ENCODE measurements at places on chromosomes 2 and 18.

GRCh38 chr2:168961450-168962229, 60.5 kb downstream of the G6PC2 start:
- peak; percentile 30 for DNase-seq

DNA sequence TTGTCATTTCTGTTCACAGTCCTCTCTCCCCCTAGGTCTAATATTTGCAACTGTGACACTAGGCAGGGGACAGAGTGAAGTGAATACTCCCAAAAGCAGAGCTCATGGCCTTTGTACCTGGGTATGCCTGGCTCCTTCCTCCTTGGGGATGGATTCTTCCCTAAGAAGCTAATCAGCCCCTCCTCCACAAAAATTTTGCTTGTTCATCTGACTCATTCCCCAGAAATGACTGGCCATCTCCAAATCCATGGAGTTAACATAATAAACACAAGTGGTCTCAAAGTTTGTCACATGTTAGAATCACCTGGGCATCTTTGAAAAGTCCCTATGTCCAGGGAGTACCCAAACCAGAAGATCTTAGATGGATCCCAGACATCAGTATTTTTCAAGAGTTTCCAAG, 65.3 kb downstream of the SUCLG1 start:
- DNase-seq, result no peak

DNA sequence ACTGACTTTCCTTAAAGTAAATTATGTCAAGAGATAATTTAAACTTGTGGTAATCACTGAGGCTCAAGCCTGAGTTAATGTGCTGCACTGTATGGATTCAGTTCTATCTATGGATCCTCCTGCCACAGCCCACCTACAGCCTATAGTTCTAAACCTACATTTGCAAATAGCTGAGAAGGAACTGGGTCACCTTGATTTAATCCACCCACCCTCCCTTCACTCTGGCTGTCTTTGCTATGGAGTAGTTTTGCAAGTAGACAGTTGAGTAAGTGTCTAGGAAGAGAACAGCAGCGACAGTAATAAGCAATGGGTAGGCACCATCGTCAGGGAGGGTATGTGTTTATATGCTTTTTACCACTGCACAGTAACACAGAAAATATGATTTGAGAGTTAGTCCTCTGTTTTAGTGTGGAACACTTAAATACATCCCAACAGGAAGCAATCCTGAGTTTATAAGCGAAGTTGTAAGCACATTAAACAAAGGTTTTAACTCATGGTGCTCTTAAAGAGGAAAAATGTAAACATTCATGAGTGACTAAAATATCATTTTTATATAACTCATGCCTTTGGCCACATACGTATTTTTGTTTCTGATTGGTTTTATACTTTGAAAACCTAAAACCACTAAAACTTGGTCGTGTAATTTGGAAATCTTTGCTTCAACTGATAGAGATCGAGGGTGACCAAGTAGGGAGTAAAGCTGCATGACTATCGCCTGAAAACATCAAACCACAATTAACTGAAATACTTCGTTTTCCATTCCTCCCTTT, 36.3 kb upstream of the CHRNA1 start:
- no peak for DNase-seq

GRCh38 chr2:33059471-33060156, 112.9 kb downstream of the LTBP1 start:
- no peak for DNase-seq

DNA sequence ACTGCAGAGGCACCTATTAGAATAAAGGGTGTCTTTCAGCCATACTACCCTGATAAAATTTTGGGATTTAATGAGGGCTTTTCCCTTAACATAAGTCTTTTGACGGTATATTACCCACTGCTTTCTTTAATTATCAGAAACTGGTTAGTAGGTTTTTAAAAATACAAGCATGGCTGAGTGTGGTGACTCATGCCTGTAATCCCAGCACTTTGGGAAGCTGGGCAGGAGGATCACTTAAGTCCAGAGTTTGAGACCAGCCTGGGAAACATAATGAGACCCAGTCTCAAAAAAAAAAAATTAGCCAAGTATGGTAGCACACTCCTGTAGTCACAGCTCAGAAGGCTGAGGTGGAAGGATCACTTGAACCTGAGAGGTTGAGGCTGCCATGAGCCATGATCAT, 16.1 kb downstream of the CPSF3 start:
- no peak for DNase-seq

- no peak for DNase-seq
These were observed 28.6 kb upstream of the TDRD15 start for GRCh38 chr2:21095178-21095577.

DNA sequence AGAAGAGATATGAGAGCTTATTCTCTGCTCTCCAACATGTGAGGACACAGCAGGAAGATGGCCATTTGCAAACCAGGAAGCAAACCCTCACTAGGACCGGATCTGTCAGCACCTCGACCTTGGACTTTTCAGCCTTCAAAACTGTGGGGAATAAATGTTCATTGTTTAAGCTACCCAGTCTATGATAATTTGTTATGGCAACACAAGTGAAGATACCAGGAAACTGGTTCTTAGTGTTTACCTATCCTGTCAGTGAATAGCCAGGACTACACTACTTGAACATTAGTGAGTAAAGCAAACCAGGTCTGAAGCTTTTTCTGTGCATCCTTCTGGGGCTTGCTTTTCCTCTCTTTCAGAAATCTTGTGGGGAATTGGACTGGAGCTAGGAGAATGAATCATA, 44.4 kb upstream of the BARD1 start:
- no peak for DNase-seq

GRCh38 chr2:2930841-2931240, 446.8 kb downstream of the EIPR1 start:
- DNase-seq, result no peak

GRCh38 chr2:170147576-170147975, 30.4 kb upstream of the MYO3B start:
- no peak for DNase-seq

DNA sequence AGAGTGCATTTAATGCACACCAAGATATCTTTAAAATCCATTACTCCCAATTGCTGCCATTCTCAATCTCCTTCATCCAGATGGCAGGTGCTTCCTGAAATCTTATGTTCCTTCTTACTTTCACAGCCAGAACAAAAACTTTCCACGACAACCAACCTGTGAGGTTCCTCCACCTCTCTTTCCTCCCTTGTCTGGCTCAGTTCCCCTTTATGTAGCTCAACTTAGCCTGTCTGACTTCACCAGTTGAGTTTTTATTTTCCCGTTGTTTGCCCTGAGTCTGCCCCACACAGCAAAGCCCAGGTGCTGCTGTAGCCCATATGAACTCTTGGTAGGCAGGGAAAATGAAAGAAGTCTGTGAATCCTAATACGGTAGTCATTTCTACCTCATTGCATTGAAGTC, 112.5 kb downstream of the MREG start:
- DNase-seq, result no peak

- no peak for DNase-seq
These were observed 84.4 kb downstream of the TMEM131 start for GRCh38 chr2:97911206-97911921.

DNA sequence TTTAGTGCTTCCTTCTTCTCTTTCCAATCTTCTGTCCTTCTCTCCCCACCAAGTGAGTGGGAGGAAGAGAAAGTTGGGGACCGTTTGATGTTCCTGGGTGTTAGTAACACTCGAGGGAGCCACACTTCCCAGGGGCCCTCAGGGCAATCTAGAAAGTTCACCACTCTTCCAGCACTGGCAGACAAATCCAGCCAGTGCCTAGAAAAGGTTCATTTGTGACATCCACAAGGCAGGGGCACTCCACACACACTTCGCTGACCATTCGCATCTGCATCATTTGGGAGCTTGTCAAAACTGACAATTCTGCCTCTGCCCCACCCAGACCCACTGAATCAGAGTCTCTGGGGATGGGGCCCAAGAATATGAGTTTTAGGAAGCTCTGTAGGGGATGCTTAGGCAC, 86.8 kb upstream of the ST3GAL5 start:
- no peak for DNase-seq

- no peak for DNase-seq
These were observed 19.9 kb upstream of the ELAC1 start for GRCh38 chr18:50947899-50948298.

DNA sequence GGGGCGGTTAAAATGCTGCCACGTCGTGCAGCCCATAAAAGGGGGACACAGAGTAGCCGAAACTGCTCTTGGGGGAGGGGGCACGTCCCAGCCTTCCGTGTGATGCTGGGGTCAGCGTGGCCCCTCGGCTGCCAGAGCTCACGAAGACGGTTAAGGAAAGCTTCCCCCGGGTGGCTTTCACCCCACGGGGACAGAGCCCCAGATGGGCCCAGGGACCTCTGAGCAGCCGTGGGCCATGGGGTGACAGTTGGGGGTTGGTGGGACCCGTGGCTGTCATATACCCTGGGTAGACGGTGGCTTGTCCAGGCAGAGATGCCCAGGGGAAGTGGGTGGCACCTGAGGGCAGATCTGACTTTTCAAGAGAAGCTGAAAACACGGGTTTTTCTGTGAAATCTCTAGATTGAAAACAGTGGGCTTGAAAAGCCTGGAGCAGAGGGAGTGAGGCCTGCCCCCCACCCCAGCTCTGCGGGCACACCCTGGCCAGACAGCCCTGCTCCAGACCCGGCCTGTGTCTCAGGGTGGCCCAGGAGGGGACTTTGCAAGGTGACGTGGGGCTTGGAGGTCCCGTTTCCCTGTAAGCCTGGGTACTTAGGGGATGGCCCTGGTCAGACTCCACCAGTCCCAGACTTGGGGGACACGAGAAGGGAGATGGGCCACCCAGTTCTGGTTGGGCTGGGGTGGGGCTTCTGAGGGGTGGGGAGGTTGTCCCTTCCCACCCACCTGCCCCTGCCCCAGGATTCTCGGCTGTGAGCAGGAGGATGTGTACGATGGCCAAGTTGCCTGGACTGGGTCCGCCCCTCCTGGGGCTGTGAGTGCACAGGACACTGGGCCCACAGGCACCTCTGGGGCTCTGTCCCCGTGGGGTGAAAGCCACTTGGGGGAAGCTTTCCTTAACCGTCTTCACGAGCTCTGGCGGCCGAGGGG, 652 bp downstream of the NEU4 start:
- DNase-seq, result no peak

GRCh38 chr2:143881246-143881645, 638.7 kb downstream of the ZEB2 start:
- DNase-seq, result no peak

GRCh38 chr2:42227491-42227890, 58.3 kb downstream of the EML4 start:
- DNase-seq, result no peak

GRCh38 chr2:28096421-28096820, 205.9 kb downstream of the BABAM2 start:
- DNase-seq, result no peak

GRCh38 chr2:6471419-6471818, 394.3 kb downstream of the CMPK2 start:
- DNase-seq, result no peak

GRCh38 chr2:134041877-134042276, 212.0 kb upstream of the MGAT5 start:
- DNase-seq, result no peak

- DNase-seq, result no peak
These were observed 287.6 kb upstream of the HNRNPA3 start for GRCh38 chr2:176924909-176925534.

DNA sequence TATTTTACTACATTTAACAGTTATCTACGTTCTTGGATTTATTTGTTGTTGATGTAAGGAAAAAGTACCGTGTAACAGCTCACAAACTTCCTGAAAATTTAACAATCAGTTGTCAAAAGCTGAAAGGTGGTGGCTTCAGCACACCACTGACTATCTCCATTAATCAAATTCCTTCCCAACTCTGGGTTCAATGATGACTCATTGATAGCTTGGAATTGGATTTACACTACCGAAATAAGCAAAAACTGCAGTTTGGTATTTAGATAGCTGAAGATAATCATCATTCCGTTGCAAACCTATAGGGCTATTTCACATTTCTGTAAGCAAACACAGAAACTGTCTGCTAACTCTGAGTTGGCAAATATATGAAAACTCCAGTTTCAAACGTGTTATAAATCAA, 322.3 kb upstream of the TFPI start:
- DNase-seq, result no peak

DNA sequence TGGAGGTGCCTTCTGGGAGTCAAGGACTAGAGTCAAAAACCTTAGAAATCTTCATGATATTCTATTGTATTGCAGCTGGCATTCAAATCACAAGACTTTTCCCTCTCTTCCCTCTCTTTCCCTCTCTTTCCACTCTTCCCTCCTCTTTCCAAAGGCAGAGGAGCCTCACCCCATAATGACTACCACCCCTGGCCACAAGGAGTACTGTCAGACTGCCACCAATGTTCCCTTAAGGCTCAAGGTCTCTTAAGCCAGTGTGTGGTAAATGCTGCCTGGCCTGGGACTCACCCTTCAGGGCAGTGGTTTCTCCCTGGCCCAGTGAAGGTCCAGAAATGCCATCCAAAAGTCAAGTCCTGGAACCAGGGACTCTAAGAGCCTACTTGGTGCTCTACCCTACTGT, 605.9 kb upstream of the PKDCC start:
- no peak for DNase-seq

DNA sequence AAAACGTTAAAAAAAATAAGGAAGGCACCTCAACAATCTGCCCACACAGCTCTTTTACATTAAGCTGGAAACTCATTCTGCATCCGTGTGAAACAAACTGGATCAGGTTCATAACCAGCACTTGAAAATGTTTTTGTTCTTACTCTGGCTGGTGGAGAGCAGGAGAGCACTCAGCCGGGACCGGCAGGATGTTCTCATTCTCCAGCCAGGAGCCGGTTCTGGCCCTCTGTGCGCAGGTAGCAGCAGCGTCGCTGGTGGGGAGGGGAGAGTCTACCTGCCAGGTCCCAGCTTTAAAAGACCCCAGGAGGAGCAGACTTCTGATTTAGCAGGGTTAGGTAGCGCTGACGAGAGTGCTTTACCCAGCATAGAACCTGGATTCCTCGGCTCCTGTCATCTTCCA, 834.9 kb upstream of the SALL3 start:
- no peak for DNase-seq

DNA sequence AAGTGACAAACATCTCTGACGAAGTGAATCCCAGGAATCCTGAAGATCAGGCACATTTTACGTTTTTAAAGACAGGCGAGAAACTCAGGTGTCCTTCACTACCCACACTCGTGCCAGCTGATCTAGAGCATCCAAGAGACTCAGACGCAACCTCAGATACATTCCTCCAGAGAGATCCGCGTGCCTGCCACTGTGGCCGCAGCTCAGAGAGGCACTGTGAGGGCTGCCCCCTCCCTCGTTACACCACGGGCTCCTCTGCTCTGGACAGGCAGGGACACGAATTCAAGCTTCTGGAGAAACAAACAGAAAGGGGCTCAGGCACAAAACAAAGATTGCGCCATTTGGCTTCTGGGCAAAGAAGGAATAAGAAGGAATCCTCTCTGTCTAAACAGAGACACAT, 268.0 kb downstream of the HDAC4 start:
- no peak for DNase-seq

DNA sequence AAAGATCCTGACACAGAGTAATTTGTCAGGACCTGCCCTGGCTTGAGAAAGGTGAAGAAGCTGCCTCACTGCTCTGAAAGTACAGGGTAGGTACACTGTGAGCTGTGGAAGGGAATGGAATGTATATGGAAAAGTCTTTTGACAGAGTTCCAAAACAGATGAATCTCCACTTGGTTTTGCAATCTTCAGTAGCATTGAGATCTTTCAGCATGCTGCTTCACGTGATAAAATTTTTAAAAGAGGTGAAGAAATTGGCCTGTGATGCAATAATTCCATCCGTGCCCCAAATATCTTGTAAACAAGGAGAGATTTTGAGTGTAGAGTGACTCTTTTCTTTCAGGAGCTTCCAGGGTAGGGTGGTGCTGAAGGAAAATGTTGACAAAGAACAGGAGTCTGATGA, 123.1 kb downstream of the OSR1 start:
- DNase-seq, result no peak

- no peak for DNase-seq
These were observed 130.9 kb upstream of the CAVIN2 start for GRCh38 chr2:191977754-191978153.

- DNase-seq, result no peak
These were observed 80.3 kb upstream of the GAREM1 start for GRCh38 chr18:32550963-32551362.

Data from activated T-helper 1 cell treated with anti-CD3 and anti-CD28 coated beads, Interleukin-12 subunit alpha, Interleukin-12 subunit beta, Interleukin-2, Interleukin-4 antibody, amounts not matched to agents 30 ng/mL and 10 ng/mL and 1 ng/mL, durations not matched to agents 14 hours and 24 hours and 36 hours (primary cell).